T-helper 1 cell (primary cell): ENCODE measurements at places on chromosomes 16 and 17.

DNA sequence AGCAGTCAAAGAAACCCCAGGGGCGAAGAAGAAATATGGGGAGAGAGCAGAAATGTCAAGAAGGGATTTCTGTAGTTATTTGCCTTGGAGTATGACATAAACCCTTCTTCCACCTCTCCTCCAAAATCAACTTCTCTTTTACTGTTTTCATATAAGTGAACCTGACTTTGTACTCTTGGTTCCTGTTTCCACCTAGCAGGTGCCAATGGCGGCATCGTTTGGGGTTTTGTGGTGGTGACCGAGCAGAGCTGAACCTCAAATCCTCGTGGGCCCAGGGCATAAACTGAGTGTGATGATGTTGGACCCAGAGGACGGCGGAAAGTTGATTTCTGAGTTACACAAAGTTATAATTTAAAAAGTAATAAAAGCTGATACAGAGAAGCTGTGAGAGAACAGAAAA lies 39.6 kb upstream of the PSMD7 start:
- DNase-seq: no peak

GRCh38 chr17:41536741-41537613 lies 8.9 kb upstream of the KRT19 start:
- DNase-seq: no peak

- no peak for DNase-seq
Measured at GRCh38 chr17:43132117-43132516, 7.0 kb upstream of the BRCA1 start.

GRCh38 chr17:27082023-27082774 lies 211.7 kb upstream of the WSB1 start:
- no peak for DNase-seq

- no peak for DNase-seq
Measured at GRCh38 chr17:50551433-50551815, 4.5 kb downstream of the SPATA20 start.
